ENCODE measurements at places on chromosomes 3 and 15.

GRCh38 chr3:111068574-111068973 lies 3.0 kb upstream of the NECTIN3 start:
- DNase-seq, result no peak

DNA sequence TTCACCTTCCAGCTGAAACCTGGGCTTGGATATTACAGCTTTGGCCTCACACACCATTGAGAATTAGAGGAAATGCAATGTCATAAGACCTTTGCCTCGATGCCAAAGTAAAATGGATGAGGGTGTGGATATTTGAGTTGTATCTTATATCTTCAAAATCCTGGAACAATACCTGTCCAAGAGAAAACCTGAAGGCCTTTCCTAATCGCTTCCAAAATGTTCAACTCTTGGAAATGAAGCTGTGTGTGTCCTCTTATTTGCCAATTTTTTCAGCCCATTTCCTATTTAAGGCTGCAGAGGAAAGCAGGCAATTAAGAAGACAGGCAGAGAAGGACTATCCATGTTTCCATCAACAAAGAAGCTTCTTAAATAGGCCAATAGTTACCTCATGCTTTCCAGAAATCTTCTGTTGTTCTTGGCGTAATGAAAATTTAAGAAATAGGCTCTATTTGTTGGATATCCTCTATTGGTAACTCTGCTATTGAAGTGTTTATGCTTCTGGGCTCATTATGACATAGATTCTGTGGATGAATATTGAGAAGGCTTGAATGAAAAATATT lies 99.5 kb upstream of the ZBTB20 start:
- no peak for DNase-seq

DNA sequence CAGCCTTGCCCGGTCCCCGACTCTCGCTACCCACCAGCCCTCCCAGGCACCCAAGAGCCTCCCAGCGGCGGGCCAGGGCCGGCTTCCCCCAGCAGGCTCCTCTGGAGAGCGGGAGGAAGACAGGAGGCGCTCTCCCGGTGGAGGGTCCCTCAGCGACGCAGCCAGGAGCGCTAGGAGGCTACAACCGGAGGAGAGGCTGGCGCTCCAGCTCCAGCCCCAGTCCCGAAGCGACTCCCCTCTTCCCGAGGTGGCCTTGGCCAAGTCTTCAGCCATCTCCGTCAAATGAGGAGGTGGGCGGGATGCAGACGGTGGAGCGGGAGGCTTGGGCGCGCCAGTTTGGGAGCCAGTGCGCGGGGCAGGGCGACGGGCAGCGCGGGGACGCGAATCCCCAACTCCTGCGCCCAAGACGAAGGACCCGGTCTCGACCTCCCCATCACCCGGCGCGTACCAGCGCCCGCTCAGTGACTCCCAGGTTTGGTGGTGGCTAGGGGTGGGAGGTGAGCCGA lies 722 bp downstream of the CHRNA3 start:
- peak; percentile 73 for DNase-seq

- no peak for DNase-seq
These were observed 15.8 kb downstream of the IGSF11 start for GRCh38 chr3:119018690-119019463.

DNA sequence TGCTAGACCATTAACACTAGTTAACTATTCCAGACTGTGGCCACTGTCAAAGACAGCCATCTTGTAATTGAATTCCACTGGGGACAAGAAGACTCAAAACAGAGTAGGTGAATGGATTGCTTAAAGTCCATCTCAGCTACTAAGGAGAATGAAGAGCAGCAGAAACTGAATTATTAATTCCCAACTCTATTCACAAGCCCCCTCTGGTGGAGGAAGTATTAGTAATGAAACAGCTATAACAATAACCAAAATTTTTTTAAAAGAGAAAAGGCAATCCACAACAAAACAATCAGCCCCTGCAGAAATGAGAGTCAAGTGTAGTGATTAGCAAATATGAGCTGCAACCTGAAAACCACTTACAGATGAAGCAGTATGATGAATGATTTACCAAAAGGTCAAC lies 302.8 kb downstream of the FHIT start:
- no peak for DNase-seq

- peak; percentile 82 for DNase-seq
These were observed 7.2 kb downstream of the CLCN2 start for GRCh38 chr3:184354121-184354728.

- DNase-seq, result no peak
These were observed 334.7 kb downstream of the THSD4 start for GRCh38 chr15:71449956-71450355.

- no peak for DNase-seq
These were observed 30.2 kb upstream of the ADAMTS9 start for GRCh38 chr3:64717872-64718613.

- no peak for DNase-seq
These were observed 495.0 kb downstream of the NLGN1 start for GRCh38 chr3:173892547-173892946.

GRCh38 chr15:31480356-31481025 lies 153.9 kb downstream of the KLF13 start:
- DNase-seq, result no peak

DNA sequence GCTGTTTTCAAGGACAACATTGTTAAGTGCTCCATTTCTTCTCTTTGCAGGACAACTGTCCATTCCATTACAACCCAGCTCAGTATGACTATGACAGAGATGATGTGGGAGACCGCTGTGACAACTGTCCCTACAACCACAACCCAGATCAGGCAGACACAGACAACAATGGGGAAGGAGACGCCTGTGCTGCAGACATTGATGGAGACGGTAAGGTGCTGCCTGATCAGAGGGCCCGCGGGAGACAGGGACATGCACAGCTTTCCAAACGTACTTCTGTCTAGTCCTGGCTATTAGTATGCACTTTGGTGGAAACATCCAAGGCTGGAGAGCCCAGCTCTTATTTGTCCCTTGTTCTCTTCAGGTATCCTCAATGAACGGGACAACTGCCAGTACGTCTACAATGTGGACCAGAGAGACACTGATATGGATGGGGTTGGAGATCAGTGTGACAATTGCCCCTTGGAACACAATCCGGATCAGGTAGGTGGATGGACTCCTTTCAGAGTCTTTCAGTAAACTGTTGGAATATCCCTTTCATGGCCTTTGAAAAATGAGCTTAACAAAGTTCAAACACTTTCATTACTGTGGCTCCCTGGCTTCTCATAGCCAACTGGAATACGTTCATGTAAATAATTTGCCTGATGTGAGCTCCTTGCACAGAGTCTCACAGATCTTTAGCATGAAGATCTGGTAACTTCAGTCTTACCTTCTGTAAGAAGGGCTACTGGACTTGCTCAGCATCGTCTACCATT lies 10.4 kb downstream of the THBS1 start:
- no peak for DNase-seq

DNA sequence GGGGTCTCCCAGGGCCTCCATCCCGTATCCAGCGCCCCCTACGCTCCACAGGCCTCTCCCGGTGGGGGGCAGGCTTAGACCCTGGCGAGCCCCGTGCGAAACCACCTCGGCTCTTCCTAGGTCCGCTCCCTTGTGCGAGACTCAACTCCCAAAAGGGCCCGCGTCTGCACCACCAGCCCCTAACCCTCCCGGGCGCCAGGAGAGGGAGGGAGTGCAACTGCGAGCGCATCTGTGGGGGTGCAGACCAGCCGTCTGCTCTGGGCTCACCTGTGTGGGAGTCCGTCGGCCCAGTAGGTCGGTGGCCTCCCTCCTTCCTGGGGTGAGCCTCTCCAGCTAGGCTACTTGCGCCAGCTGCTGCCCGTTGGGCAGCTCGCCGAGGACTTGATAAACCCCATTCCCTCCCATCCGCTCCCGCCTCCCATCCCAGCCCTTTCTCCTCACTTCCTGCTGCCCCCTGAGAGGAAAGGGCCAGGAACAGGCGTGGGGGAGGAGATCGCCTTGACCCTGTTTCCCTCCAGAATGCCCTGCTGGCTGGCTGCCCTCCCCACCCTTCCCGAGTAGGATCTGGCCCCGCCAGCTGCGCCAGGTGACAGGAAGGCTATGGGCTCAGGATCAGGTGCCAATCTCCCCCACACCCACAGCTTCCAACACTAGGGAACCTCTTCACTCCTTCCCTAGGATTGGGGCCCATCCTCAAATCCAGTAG lies at the start of gene HYAL2:
TSS of gene HYAL2 (minus strand) at position 360 of the 706 bp plus-strand sequence. CDS start 2,256 bp downstream, outside the sequence.
- DNase-seq, result no peak

DNA sequence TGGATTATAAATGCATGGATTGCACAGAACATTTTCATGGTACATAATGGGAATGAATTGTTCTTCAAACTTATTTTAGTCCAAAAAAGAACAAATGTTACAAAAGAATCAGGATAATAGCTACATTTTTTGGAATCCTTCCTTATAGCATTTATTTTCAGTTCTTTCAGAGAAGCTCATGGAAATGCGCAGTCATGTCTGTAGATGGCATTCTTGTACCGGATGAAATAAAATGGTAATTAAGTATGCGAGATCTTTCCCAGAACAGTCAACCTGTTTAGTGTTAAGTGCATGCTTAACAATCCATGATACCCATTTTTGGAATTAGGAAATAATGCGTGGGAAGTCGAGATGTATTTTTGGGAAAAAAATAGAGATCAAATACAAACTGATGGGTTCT lies 38.2 kb upstream of the GOLGA8B start:
- no peak for DNase-seq

- DNase-seq, result peak; percentile 74
These were observed 1.6 kb downstream of the CYP11A1 start for GRCh38 chr15:74365598-74366445.

GRCh38 chr3:30319713-30320112 lies 286.7 kb upstream of the TGFBR2 start:
- no peak for DNase-seq

DNA sequence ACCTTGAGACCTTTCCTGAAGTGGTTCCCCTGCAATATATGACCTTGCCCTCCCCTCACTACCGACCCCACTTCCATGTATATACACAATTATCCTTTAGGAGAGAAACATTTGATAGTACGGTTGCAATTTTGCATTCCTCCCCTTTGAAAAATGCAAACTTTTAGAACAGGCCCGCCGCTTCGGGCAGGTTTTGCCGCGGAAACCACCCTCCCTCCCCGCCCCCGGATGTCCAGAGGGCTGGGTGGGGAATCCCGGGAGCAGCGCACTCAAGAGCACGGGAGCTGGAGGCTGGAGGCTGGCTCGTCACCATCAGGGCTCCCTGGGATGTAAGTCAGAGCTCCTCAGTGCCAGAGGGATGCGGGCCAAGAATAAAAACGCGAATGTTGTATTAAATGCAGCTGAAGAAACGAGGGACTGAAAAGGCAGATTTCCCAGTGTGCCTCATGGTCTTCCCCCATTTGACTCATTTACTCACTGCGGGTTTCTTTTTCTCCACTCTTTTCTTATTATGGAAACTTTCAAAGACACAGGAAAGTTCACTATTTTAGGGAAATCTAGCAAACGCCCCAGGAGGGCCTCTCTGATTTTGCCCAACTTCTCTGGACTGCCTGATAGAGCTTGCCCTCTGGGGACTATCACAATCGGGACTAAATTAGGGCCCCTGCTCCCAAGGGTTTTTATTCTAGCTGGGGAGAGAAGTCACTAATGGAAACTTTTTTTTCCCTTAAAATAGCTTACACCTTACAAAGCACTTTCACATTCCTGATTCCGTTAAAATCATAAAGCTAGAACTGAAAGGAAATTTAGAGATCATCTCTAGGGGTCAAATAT lies 2.9 kb upstream of the USP3 start:
- peak; percentile 56 for DNase-seq

DNA sequence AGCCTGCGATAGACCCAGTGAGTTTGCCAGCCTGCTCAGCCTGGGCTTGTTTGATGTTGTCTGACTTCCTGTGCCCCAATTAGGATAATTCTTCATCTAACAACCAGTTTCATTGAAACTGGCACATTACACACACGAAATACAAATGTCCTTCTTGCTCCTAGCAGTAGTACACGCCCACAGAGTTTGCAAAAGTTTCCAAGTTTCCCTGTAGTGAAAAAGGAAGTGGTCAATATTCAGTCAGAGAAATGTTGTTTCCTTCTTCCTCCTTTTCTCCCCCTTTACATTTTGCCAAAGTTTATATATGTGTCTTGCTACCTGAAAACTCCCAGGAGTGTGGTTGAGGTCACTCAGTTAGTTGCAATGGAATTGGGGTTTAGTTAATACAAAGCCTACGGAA lies 58.4 kb upstream of the LRTM1 start:
- no peak for DNase-seq

DNA sequence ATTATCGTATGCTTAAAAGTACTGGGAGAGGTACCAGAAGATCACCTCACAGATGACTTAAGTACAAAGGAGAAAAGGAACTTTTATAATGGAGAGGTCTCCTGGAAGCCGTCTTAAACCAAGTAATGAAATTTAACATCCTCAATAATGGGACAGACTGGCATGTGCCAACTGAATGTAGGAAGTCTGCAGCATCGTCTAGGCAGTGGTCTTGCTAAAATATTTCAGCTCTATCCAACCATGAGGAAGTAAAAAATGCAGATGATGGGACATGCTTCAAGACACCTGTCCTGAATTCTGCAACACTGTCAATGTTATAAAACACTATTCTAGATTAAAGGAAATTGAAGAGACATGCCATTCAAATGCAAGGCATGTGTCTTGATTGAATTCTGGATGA lies 458.8 kb upstream of the TPRG1 start:
- DNase-seq, result no peak

DNA sequence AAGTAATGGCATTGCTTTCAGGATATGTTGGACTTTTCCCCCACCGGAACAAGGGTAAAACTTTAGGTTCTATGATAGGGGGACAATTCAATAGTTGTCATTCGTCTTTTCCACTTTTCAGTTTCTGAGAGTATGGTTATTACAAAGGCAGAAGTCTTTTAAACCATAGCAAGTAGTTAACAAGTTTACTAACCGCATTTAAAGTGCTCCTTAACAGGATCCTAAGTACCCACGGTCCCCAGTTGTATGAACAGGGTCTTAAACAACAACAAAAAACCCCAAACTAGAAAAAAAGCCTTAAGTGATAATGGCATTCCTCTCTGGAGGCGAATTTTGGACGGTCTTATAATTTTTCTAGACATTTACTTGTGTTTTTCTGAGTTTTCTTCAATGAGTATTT lies 831 bp downstream of the IFT57 start:
- no peak for DNase-seq

DNA sequence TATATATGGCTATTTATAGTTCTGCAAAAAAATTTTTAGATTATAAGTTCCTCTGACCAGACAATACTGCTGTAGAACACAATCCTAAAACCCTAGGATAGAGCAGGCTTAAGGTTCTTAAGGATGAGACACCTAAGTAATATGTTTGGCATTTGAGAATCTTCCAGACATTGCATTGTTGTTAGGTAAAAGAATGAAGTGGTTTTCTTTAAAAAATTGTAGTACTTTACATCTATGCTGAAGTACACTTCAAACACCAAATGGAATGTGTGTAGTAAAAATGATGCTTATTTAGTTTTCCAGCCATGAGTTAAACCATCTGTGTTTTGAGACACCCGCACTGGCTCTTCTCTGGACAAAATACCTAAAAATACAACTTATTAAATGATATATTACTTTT lies 857.7 kb downstream of the OTOL1 start:
- DNase-seq, result no peak

GRCh38 chr3:105865867-105866350 lies 2.9 kb downstream of the CBLB start:
- no peak for DNase-seq

DNA sequence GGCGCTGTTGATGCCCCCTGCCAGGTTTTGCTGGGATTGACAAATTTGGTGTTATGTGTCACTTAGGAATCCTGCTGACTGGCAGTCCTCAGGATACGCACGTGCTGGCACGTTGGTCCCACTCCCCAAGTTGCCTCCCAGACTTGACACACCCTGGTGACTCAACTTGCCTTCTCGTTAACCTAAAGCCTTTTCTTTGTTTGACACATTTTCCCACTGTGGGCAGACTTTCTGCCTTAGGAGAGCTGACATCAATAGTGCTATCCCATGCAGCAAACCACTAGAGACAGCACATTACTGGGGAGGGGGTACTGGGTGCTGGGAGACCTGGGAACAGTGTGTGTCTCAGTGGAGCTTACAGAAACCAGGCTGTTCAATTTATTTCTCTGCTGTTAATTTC lies 104.3 kb downstream of the OXNAD1 start:
- no peak for DNase-seq
